PC-3 (cell line): ENCODE measurements at places on chromosomes 5 and 9. TPM values are rescaled to one million over a fixed set of nuclear protein-coding genes. Genes with fewer than 3 reads are reported as not detected.

- no peak for DNase-seq
Observed at GRCh38 chr5:168819004-168819621, 239.9 kb upstream of the PANK3 start.

NKD2 gene
- total RNA-seq = 1.6 and 6.7 TPM in 2 replicates

- DNase-seq = peak; percentile 86
Observed at GRCh38 chr5:7927466-7928375, 58.8 kb downstream of the MTRR start.

CDX1 gene
- not detected in 2 replicates for total RNA-seq

DNA sequence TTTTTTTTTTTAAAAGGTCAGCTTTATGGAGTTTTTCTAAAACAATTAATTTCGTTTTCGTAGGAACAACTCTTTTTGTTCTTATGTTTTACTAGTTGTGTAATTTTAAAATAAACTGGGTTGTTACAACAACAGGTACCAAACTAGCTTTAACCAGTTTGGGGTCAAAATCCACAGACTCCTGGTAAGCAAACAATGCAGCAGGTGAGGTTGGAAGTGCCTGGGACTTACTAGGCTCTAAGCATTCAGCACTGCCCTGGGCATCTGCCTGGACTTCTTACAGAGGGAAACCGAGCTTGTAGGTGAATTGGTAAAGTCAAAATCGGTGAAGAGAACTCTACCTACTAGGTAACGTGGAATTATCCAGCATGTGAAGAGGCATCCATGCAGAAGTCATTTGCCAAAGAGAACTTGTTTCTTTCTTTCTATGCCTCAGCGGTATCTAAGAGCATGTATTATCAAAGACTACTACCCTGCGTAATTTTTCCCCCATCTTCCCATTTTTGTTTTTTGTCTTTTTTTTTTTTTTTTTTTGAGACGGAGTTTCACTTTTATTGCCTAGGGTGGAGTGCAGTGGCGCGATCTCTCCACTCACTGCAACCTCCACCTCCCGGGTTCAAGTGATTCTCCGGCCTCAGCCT, 145.4 kb downstream of the KCTD16 start:
- no peak for DNase-seq

BTNL9 gene
- total RNA-seq = 11.5 and 15.4 TPM in 2 replicates

SLC2A6 gene
- total RNA-seq = 20.5 and 21.7 TPM in 2 replicates
